ENCODE measurements at places on chromosomes 2 and 18.

DNA sequence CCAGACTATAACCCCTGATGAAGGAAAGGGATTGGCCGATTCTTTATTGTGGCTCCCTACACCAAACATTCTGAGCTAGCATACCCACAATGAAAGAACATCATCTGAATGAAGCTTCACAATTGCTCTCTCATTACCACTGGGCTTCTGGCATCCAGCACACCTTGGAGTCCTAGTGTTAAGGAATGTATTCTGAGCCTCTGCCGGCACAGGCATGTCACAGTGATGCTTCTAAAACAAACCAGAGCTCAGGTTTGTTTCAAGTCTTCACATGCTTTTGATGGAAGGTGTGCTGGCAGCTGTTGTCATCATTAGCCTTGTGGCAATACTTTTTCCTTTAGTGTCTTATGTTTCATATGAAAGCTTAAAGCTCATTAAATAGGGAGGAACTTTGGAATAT, 76.3 kb upstream of the RBBP8 start:
- no peak for DNase-seq

- no peak for DNase-seq
Measured at GRCh38 chr2:48874282-48874681, 118.8 kb upstream of the LHCGR start.

DNA sequence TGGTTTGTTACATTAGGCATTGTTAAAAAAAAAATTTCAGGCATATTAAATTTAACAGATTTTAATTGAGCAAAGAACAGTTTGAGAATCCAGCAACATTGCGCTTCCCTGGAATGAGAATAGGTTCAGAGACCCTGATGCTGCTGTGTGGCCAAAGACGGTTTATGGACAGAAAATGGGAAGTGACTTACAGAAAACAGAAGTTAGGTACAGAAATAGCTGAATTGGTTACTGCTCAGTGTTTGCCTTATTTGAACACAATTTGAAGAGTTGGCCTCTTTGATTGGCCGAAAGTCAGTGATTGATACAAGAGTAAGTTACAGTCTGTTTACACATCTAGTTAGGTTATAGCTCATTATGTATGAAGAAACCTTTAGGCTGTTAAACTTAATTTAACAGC, 6.0 kb upstream of the NEDD4L start:
- DNase-seq, result no peak

DNA sequence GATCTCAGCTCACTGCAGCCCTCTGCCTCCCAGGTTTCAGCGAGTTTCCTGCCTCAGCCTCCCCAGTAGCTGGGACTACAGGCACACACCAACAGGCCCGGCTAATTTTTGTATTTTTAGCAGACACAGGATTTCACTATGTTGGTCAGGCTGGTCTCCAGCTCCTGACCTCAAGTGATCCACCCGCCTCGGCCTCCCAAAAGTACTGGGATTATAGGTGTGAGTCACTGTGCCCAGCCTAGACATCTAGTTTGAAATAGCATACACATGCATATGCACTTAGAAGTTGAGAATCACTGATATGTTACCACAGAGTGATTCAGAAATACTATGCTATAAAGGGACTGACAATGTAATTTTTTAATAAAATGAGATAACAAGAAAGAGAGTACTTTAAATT, 69.8 kb upstream of the CDKL4 start:
- no peak for DNase-seq
